Stimulated activated CD8-positive, alpha-beta memory T cell treated with anti-CD3 and anti-CD28 coated beads, Interleukin-4, amount 100 ng/mL, for 4 hours (primary cell): ENCODE measurements at places on chromosomes 1 and 21.
A peak's percentile ranks its signal among the peaks of the same experiment; 100 is the strongest.

- no peak for DNase-seq
Observed at GRCh38 chr1:45365051-45365450, 24.8 kb upstream of the MUTYH start.

GRCh38 chr21:25536752-25537151, 70.5 kb downstream of the MRPL39 start:
- no peak for DNase-seq

DNA sequence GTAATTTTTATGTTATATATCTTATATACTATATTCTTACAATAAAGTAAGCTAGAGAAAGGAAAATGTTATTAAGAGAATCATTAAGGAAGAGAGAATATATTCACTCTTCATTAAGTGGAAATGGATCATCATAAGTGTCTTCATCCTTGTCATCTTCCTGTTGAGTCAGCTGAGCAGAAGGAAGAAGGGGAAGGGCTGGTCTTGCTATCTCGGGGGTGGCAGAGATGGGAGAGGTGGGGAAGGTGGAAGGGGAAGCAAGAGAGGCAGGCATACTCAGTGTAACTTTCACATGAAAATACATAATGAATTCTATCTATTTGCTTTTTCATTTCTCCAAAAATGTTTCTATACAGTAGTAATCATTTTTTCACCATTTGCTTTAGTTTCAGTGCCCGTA, 5.1 kb downstream of the DNASE2B start:
- no peak for DNase-seq

DNA sequence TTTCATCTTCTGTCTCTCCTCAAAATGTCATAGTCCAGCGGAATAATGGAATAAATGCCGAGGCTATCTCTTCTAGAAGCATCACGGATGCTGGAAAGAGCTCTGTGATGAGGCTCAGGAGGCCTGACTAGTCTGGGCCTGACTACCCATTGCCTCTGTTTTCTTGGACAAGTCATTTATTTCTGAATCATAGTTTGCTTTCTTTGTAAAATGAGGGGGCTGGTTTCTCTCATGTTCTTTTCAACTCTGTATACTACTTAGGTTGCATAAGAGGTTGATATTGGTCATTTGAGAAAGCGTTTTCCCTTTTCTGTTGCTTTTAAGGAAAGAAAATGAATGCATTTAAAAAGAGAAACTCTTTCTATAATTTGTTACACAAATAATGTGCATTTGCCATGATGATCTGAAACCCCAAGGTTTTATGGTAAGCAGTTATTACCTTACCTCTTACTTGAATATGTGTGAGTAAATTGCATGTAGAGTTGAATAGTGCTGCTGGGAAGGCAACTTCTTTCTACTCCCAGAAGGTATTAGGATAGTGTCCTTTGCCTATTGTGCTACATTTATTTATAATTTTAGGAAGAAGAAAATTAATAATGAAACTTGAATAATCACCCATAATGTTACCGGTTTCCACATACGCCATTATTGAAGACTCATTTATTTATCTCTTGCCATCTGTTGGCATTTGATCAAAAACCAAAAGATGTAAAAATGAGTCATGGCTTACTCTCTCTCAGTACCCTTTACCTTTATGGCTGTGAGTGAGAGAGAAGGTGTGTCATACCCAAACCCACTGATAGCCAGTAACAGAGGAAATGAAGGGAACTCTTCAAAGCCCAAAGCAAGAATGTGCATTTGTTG, 179.1 kb downstream of the FASLG start:
- no peak for DNase-seq

DNA sequence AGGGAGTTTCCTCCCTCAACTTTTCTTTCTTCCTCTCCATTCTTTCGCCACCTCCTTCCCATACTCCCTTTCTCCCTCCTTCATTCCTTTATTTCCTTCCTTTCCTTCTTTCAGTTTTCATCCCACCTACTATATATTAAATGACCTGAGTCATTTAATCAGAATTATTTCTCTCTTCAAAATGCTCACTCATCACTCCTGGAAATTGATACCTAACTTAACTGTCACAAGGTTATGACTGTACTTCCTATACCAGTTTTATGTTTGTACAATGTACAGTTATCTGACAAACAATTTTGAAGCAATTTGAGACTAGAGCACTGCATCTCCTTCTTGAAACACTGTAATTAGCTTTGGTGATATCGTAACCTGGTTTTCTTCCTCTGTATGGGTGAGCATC, 41.4 kb downstream of the NEXN start:
- DNase-seq: no peak

DNA sequence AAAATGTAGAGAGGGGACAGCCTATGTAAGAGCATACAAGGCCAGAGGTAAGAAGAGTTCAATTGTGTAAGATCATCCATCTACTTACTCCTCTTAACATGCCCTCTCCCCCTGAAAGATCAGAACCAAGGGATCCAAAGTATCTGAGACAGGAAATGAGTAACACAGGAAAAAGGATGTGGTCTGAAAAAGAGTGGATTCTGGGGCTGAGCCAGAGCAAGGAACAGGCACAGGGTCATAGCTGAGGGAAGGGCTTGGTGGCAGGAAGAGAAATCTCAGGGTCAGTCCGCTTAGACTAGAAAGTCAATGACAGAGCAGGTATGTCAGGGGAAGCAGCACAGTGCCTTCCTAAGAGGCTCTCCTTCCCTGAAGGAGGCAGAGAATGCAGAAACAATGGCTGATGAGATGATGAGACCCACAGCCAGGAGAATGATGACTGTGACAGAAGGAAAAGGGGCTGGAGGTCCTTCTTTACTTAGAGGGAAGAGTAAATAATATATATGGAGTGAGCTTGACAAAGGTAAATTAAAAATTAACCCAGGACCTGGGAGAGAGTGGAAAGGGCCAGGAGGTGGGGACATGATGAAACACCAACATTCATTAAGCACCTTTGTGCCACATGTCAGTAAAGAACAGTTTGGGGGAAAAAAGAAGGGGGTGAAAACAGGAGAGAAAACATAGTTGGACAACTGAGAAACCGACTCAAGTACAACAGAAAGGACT, 26.2 kb upstream of the A3GALT2 start:
- DNase-seq: no peak

GRCh38 chr1:43526002-43526401, 4.7 kb upstream of the PTPRF start:
- DNase-seq: no peak

GRCh38 chr1:193706766-193707165, 520.4 kb upstream of the B3GALT2 start:
- no peak for DNase-seq

DNA sequence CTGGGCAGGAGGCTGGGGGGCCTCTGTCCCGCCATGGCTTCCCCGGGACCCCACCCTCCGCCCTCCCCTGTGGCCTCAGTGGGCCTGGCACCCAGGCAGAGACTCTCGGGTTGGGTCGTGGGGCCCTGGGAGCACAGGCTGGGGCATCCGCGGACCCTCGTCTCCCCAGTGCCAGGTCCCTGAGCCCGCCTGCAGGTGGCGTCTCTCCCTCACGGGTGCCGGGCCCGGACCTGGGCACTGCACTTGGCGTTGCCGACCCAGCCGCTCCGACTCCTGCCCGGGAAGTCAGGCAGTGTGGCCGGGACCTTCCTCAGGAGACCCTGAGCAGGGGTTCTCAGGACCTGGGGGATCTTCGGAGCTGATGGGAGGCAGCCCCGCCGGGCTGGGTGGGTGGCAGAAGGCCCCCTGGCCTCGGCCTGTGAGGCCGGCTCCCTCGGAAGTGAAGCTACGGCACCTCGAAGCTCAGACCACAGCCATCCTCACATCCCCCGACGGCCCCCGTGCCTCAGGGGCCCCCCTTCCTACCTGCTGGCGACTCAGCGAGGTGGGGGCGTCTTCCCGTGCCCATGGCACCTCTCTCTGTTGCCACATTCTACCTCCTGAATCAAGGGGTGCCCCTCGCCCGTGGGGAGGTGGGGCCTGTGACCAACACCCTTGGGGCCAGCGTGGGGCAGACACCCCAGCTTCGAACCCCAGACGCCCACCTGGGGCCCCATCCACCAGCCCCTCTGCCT, 6.4 kb upstream of the C1orf159 start:
- DNase-seq: peak; percentile 68

DNA sequence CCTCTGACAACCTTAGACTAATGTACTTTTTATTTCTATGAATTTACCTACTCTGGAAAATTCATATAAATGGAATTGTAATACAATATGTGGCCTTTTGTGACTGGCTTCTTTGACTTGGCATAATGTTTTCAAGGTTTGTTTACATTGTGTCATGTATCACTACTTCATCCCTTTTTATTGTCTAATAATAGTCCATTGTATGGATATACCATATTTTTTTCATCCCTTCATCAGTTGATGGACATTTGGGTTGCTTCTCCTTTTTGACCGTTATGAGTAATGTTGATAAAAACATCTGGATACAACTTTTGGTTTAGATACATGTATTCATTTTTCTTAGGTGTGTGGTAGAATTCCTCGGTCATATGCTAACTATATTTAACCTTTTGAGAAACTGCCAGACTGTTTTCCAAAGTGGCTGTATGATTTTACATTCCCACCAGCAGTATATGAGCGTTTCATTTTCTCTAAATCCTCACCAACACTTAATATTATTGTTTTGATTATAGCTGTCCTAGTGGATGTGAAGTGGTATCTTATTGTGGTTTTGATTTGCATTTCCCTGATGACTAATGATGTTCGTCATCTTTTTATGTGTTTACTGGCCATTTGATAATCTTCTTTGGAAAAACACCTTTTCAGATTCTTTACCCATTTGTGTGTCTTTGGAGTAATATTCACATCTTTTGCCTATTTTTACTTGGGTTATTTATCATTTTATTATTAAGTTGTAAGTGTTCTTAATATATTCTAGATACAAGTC, 3.5 kb downstream of the RO60 start:
- no peak for DNase-seq

DNA sequence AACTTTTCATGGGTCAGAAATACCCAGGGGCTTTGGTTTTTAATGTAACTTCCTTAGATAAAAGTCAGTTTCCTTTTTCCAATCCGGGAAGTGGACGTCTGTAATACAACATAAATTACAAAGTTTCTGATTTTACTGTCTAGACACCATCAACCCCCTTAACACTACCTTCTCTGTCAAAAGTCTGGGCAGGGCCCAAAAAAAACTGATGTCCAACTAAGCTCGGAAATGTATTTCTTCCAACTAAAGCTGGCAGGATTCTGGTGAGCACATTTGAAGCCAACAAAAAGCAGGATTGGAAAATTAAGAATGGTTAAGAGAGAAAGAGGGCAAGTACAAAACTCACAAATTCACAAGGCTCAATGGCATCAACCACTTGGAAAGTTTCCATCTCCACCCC, 24.3 kb downstream of the DDAH1 start:
- DNase-seq: no peak

- no peak for DNase-seq
Observed at GRCh38 chr1:53326598-53327181, 1.2 kb downstream of the LRP8 start.

DNA sequence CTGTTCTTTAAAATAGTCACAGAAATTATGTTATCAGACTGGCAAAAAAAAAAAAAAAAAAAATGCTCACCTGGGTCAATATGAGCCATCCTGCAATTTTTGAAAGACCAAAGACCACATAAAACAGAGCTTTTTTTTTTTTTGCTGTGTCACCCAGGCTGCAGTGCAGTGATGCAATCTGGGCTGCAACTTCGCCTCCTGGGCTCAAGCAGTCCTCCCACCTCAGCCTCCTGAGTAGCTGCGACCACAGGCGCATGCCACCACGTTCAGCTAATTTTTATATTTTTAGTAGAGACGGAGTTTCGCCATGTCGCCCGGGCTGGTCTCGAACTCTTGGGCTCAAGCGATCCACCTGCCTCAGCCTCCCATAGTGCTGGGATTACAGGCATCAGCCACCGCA, 62.8 kb downstream of the RGS13 start:
- no peak for DNase-seq

- no peak for DNase-seq
Observed at GRCh38 chr1:21366288-21366687, 73.6 kb upstream of the NBPF3 start.

DNA sequence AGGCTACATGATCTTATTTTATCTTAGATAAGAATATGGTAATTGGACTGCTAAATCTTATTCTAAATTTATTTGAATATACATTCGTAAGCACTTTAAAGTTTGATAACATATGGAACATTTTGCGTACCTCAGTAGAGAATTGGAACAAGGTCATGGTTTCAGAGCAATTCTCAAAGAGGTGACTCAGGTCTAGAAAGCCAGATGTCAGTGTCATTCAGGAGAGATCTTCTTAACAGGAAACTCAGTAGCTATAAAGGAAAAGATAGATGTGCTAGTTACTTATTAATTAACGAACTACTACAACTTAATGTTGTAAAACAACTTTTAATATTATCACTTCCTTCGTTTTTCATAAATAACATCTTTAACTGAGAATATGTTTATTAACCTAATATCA, 142.5 kb downstream of the USP25 start:
- DNase-seq: no peak

DNA sequence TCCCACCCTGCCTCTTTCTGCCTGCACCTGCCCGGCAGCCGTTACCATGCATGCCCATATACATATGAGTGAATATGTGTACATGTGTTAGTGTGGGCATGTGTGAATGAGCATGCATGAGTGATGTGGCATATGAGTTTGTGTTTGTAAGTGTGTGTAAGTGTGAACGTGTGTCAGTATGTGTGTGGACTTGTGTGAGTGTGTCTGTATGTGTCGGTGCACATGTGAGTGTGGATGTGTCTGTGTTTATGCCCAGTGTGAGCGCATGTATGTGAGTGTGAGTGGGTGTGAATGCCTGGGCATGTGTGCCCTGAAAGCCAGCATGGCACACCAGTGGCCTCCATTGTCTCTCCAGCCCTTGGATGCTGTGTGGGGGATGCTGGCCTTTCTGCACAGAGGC, 2.5 kb upstream of the UMODL1 start:
- DNase-seq: no peak

GRCh38 chr1:206905295-206906164, 8.3 kb downstream of the IL24 start:
- DNase-seq: no peak

DNA sequence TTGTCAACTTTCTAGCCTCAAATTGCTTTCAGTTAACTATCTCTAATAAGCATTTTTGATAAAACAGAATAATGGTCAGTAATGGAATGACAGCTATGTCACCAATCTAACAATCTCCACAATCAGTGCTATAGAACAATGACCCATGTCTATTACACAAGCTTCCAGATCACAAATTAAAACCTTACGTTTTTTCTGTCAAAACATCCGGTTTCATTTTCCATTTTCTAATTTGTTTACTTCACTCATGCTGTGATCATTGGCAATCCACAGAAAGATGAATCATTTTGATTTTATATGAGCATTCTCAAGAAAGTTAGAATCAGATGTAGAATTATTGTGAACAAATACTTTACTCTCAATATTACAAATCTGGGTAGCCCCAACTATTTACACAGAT, 80.3 kb downstream of the KCNT2 start:
- no peak for DNase-seq

- no peak for DNase-seq
Observed at GRCh38 chr1:107357376-107357775, 216.5 kb downstream of the NTNG1 start.
